Omental fat pad (tissue), 4 donors: ENCODE measurements at places on chromosomes 7 and 10.

GRCh38 chr7:102473271-102473991 lies 5.3 kb downstream of the POLR2J start:
- no peak for DNase-seq

- DNase-seq, result no peak
Measured at GRCh38 chr7:37491919-37492694, 43.4 kb upstream of the ELMO1 start.

DNA sequence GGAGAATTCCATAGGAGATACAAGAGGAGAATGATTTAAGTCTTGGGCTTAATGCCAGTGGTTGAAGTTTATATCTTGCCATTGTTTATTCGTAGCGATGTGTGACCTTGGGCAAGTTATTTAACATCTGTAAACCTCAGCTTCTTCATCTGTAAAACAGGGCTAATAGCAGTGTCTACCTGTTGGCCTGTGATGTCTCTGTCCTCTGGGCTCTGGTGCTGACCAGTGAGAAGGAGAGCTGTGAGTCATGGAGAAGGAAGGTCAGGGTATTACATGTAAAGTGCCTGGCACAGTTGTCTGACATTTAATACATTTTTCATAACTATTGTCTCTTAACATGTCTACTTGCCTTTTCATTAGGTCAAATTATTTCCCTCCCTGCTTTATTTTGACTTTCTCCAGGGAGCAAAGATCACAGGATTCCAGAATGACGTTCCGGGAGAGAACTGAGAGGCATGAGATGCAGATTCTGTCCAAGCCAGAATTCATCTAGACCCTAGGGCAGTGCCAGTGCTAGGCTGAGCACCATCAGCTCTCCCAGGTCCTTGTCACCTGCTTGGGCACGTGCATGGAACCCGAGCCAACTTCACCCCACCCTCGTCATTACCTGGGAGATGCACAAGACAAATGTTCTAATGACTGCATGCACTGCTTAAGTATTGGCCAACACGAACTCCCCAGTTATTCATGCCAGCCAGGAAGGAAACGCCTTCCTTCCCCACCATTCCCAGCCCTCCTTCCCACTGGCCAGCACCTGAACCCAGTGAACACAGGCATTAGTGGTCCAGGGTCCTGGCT lies 187.9 kb downstream of the DPY19L1 start:
- no peak for DNase-seq

GRCh38 chr7:87767827-87768226 lies 108.3 kb downstream of the SLC25A40 start:
- no peak for DNase-seq

- DNase-seq, result no peak
Measured at GRCh38 chr10:60958892-60959601, 15.1 kb upstream of the RHOBTB1 start.

GRCh38 chr7:131480384-131481315 lies 75.8 kb downstream of the PODXL start:
- no peak for DNase-seq

GRCh38 chr7:73519867-73520672 lies 2.0 kb downstream of the BAZ1B start:
- DNase-seq, result no peak

DNA sequence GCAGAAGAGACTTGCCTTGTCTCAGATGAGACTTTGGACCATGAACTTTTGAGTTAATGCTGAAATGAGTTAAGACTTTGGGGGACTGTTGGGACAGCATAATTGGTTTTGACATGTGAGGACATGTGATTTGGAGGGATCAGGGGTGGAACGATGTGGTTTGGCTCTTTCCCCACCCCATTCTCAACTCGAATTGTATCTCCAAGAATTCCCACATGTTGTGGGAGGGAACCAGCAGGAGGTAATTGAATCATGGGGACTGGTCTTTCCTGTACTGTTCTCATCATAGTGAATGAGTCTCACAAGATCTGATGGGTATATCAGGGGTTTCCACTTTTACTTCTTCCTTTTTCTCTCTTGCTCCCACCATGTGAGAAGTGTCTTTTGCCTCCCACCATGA lies 229.7 kb upstream of the KCND2 start:
- no peak for DNase-seq

- DNase-seq, result no peak
Measured at GRCh38 chr10:101694674-101695403, at the start of gene FBXW4. TSS of gene FBXW4 (minus strand) at chr10:101695170. CDS start at chr10:101695105, 65 bp downstream.

DNA sequence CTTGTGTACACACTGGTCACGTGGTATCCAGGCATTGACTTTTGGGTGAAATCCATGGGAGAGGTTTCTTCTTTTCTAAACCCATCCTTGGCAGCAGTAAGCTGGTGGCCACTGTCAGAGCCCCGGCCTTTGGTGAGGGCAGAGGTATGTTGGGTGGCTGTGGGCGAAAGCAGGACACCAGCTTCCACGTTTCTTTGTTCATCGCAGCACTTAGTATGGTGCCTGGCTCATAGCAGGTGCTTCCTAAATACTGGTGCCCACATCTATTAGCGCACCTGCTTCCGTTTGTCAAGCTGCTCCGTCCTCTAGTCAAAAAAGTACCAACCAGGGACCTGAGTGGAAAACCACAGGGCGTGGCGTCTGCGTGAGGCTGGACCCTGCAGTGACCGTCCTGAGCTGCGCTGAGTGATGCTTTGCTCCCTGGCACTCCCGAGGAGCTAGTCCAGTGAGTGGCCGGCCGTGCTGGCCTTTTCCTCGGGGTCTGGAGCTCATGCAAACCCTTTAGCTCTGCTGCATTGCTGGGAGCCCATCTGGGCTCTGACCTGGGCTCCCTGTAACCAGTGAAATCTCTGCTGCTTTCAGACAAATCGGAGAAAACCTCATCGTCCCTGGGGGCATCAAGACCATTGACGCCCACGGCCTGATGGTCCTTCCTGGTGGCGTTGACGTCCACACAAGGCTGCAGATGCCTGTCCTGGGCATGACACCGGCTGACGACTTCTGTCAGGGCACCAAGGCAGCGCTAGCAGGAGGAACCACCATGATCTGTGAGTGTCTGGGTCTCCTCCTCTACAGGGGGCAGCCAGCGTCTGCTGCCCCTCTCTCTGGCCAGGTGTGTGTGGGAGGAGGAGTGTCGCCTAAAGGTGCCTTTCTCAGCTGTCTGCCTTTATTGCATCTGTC lies 5.6 kb downstream of the DPYSL4 start:
- no peak for DNase-seq
